HepG2 (cell line): ENCODE measurements at places on chromosomes 11 and 22.

DNA sequence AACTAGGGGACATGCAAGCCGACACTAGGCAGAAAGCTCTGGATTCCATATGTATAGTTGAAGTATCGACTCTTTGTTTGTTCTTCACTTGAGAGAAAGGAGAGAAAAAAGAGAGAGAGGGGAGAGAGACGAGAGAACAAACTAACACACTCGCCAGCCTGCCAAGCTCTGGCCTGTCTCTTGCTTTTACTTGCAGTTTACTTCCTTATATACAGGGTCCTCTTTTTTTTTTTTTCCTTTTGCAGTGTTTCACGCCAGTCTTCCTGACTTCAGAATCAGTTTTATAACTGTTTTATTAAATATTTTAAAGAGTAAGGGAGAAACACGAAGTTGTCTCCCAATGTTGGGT lies 19.9 kb downstream of the TEAD1 start:
- H3K27me3 ChIP-seq, result no peaks in the 10 kb centered on the region
- DNase-seq, result no peak
- peaks cover 73% of the 10 kb centered on the region for H3K4me1 ChIP-seq

DNA sequence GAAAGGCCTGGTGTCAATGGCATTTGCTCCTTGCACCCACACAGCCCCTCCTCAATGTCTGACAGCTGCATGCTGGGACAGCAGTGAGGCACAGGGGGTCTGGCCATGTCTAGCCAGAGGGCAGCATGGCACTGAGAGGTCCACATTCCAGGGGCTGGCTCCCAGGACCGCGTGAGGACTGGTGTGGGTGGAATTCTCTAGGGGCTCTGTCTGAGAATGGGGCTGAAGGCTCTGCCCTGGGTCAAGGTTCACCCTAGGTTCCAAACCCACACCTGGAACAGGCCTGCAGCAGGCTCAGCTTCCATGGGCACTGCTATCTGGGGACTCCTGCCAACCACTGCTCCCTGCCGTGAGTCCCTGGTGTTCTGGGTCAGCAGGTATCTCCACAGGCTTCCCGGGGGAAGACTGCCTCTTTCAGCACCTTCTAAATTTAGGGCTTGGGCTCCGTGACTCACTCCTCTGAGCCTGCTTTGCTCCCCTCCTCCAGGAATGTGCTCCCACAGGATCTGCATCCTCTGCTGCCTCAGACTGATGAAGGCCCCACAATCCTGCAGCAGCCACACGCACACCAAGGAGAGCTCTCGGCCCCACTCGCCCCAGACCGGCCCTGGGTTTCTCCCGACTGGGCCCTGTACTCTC lies 4.2 kb downstream of the STARD10 start:
- peak overlapping the region; percentile 53 for H3K27ac ChIP-seq
- peak overlapping the region; percentile 18 for H3K4me3 ChIP-seq
- H3K36me3 ChIP-seq, result no peaks in the 10 kb centered on the region

DNA sequence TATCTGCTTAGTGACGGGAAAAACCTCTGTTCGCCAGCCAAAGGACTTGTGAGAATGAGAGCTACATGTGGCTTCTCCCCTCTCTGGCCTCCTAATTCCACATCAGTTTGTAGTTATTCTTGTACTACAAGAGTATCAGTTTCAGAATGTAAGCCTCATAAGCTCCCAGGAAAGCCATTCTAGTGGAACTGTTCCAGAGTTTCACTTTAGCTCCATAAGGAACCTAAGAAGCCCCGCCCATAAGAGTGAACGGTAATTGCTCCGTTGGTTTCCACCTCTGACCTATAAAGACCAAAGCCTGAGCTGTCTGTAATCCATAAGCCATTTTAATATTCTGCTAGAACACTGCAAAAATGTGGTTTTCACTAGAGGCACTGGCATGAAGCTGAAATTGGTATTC lies 53.0 kb downstream of the SIK3 start:
- no peaks in the 10 kb centered on the region for H3K27me3 ChIP-seq
- no peak for DNase-seq
- H3K27ac ChIP-seq, result no peak overlapping the region

GRCh38 chr11:89015614-89016013 lies 50.2 kb downstream of the GRM5 start:
- H3K4me1 ChIP-seq, result no peaks in the 10 kb centered on the region
- no peaks in the 10 kb centered on the region for H3K27me3 ChIP-seq
- H3K4me3 ChIP-seq, result no peak overlapping the region
- H3K27ac ChIP-seq, result no peak overlapping the region
- DNase-seq, result no peak
- H3K36me3 ChIP-seq, result no peaks in the 10 kb centered on the region

GRCh38 chr11:73629907-73630306 lies 16.5 kb upstream of the PLEKHB1 start:
- H3K27ac ChIP-seq, result no peak overlapping the region
- H3K4me3 ChIP-seq, result no peak overlapping the region
- no peak for DNase-seq
- H3K27me3 ChIP-seq, result no peaks in the 10 kb centered on the region
- no peaks in the 10 kb centered on the region for H3K36me3 ChIP-seq

DNA sequence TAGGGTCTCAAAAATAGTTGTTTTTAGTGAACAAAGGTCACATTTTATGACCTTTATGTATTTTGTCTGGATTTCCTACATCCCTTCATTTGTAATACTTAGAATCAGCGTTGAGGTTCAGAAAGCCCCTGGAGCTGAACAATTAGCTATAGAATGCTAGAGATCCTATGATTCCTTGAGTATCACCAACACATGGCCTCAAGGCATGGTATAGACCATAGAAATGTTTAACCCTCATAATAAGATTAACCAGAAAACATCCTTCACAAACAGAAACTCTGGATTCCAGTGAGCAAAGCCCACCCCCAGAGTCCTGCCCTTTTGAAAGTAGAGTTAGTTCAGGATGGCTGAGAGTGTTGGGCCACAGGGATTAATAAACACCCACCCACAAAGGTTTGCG lies 77.3 kb downstream of the CYB5R2 start:
- peaks cover 13% of the 10 kb centered on the region for H3K36me3 ChIP-seq
- no peak for DNase-seq
- H3K27me3 ChIP-seq, result no peaks in the 10 kb centered on the region
- no peak overlapping the region for H3K27ac ChIP-seq

DNA sequence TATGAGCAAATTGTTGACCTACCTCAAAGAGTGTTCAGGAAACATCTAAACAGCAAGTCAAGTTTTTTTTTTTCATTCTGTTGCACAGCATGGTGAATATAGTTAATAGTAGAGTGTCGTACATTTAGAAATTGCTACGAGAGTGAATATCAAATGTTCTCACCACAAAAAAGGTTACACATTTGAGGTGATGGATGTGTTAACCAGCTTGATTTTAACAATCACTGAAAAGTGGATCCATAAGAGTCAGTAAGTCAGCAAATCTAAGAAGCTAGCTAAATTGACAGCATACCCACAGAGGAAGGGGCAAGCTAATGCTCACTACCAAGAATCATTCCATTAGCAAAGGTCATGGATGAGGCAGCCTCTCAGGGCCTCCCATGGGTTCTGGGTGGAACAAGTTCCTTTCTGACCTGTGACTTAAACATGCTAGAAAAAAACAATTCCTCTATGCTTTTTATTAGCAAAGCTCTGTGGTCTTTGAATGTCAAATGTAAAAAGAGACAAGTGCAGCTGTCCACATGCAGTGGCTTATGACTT lies 235.4 kb upstream of the CCDC179 start:
- H3K27ac ChIP-seq, result no peak overlapping the region
- no peaks in the 10 kb centered on the region for H3K4me1 ChIP-seq
- H3K4me3 ChIP-seq, result no peak overlapping the region
- no peaks in the 10 kb centered on the region for H3K36me3 ChIP-seq
- no peaks in the 10 kb centered on the region; the same call in 1 of the 2 replicates for H3K27me3 ChIP-seq
- DNase-seq, result no peak

DNA sequence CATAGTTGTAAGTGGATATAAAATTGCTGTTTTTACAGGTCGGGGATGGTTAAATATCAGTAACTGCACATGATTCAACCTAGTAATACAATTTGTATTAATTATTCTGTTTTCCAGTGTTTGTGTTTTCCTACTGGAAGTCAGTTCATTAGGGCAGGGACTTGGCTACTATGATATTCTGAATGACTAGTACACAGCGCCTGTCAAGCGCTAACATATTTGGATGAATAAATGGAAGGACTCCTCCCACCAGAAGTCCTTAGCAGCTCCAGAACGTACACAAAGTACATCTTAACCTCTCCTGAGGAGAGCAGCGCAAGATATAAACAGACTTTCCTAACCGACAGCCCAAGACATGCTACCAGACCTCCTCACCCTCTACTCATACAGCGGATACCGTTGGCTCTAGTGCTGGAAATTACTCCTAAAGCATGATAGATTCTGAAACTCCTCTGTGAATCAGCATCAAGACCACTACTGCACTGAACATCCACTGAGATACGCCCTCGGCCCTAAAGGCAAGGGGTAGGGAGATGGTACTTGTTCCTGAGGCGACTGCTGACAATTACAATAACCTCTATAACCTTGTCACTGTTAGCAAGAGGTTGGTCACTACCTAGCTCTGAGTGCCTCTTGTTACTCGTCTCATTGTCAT lies 79.1 kb downstream of the RDX start:
- no peak for DNase-seq
- H3K27ac ChIP-seq, result no peak overlapping the region
- H3K4me1 ChIP-seq, result no peaks in the 10 kb centered on the region
- no peaks in the 10 kb centered on the region for H3K36me3 ChIP-seq
- no peak overlapping the region for H3K4me3 ChIP-seq

DNA sequence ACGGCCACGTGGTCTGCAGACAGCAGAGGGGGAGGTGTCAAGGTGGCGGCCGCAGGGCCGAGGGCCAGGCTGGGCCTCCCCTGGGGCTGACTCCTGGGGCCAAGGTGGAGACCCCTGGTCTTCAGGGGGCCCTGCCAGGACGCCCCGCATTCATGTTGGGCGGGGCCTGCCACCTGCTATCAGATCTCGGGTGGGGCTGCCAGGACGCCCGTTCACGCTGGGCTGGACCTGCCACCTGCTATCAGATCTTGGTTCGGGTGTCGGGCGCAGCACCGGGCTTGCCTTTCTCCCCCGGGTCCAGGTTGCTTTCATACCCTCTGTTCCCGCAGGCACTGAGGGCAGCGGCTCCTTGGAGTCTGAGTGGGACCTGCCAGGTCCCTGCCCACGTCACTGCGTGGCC lies 16.1 kb upstream of the MAPK11 start:
- no peaks in the 10 kb centered on the region for H3K4me1 ChIP-seq
- DNase-seq, result no peak
- H3K27me3 ChIP-seq, result no peaks in the 10 kb centered on the region
- H3K27ac ChIP-seq, result no peak overlapping the region

DNA sequence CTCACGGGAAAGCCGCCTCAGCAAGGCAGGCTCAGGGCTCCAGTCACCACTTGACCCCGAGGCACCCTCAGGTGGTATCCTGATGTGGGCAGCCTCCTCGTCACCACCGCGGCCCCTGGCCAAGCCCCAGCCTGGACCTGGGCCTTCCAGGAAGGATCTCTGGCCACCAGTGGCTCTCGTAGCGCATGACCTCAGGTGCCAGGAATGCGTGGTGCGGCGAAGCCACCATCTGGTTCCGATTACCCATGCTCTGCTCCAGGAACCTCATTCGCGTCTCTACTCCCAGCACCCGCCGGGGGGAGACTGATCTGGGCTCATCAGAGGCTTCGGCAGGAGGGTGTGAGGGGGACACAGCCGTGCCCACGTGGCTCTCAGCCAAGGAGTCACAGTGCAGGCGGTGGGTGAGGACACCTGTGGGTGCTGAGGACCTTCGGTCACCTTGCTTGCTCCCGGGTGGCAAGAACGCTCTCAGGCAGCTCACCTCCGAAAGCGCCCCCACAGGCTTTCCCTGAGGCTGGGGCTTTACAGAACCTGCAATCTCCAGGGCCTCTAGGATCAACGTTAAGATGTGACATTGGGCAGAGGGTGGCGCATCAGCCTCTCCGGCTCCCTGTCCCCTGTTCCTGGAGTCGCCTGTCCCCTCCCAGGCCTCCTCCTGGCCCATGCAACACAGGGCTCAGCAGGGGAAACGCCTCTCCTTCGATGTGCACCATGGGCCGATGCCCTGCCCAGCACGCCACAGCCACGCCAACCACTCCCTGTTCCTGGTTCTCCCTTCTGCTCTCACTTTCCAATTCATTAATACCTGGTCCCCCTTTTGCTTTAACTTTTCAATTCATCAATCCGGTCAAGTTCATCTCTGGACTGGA lies 39.0 kb downstream of the TBX1 start:
- H3K4me1 ChIP-seq, result no peaks in the 10 kb centered on the region
- H3K27me3 ChIP-seq, result no peaks in the 10 kb centered on the region
- no peak overlapping the region for H3K4me3 ChIP-seq
